ENCODE measurements at places on chromosomes 13 and 19. TPM values are rescaled to one million over a fixed set of nuclear protein-coding genes. Genes with fewer than 3 reads are reported as not detected.
A peak's percentile ranks its signal among the peaks of the same experiment; 100 is the strongest.

Gene ZNF541
- under 0.01 TPM for total RNA-seq

Gene CAPNS1
- 346 TPM for total RNA-seq

Gene SYCN
- total RNA-seq, result not detected

Gene LSR
- total RNA-seq, result 0.86 TPM

Gene ADAMTS10
- total RNA-seq, result 19.3 TPM

Gene CABP5
- total RNA-seq, result not detected

Gene CLEC11A
- total RNA-seq, result 25.4 TPM

Gene UQCR11
- 49.3 TPM for total RNA-seq

Gene IGFL3
- not detected for total RNA-seq

Gene EBI3
- 1.3 TPM for total RNA-seq

GRCh38 chr19:57559008-57559403 lies 657 bp downstream of the ZNF550 start:
- peak; percentile 20 for DNase-seq

DNA sequence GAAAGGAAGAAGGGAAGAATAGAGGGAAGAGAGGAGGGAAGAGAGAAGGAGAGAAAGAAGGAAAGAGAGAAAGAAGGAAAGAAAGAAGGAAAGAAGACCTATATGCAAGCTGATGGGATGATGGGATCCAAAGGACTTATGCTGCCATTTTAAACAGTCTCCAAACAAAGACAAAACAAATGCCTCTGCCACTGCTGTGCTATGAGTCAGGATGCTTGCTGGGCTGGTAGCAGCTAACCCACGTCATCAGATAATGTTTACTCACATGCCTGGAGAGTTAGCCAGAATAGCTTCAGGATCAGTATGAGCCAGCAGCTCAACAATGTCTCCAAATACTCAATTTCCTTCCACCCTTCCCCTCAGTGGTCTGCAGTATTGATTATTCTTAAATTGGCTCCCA lies 12.0 kb upstream of the ZNF274 start:
- peak; percentile 14 for DNase-seq

DNA sequence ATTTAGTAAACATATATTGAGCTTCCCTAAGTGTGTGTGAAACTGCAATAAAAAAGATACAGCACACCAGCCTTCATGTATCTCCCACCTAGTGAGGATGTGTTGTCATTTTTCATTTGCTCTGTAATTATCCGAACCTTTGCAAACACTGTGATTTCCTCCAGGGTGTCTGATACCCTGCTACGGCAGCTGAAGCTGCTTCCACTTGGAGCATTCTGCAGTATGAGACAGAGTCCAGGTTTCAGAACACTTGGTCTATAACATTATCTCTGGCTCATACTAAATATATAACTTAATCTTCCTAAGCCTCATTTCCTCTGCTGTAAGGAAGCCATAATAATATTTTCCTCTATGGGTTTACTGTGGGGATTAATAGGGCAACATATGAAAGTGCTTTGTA lies 1338.1 kb upstream of the SLC10A2 start:
- DNase-seq, result no peak

- no peak for DNase-seq
Measured at GRCh38 chr19:38193445-38193844, 30.6 kb downstream of the DPF1 start.

GRCh38 chr19:43538922-43539321 lies 5.9 kb downstream of the ZNF575 start:
- DNase-seq, result no peak

- peak; percentile 29 for DNase-seq
Measured at GRCh38 chr19:42601811-42602443, 7.2 kb upstream of the CEACAM8 start.

DNA sequence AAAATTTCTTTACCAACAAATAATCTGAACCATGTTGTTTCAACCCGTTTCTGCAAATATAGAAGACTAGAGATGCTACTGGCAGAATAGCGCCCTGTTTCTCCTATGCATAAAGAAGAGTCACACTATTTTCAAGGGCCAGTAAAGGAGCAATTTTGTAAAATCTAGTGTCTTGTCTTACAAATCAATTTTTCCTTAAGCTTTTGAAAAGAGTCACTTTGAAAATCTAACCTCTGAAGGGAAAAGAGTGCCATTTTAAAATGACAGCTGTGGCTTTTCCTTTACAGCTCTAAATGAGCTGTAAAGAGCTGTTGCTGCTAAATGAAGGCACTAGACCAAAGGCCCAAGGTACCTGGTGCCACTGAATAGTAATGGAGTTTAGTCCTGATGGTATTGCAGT lies 16.9 kb upstream of the GTF2F2 start:
- no peak for DNase-seq

GRCh38 chr19:15577184-15577771 lies 37.7 kb upstream of the CYP4F8 start:
- no peak for DNase-seq

GRCh38 chr13:102693250-102693649 lies 1.6 kb downstream of the METTL21C start:
- no peak for DNase-seq

GRCh38 chr19:46812977-46813838 lies 24.8 kb upstream of the SLC1A5 start:
- DNase-seq, result peak; percentile 14

GRCh38 chr13:59680429-59681024 lies 483.2 kb downstream of the DIAPH3 start:
- peak; percentile 30 for DNase-seq

DNA sequence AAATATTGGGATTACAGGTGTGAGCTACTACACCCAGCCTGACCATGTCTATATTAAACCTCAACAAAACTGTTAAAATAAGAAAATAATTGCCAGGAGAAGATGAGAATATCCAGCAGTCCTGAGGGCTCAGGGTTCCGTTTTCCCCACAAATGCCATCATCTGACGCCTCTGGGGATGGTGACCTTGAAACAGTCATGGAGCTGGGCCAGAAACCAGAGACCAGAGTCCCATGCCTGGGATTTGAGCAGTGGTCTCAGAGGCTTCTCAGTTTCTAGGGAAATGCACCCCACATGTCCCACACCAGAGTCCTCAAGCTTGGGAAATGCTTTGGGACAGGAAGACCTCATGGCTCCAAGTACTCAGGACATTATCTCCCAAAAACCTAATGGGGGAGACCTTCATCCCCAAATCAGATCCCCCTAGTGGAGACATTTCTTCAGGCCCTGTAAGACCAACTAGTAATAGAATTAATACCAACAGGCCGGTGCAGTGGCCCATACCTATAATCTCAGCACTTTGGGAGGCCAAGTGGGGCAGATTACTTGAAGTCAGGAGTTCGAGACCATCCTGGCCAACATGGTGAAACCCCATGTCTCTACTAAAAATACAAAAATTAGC lies 2.9 kb upstream of the MAP1S start:
- DNase-seq, result no peak

DNA sequence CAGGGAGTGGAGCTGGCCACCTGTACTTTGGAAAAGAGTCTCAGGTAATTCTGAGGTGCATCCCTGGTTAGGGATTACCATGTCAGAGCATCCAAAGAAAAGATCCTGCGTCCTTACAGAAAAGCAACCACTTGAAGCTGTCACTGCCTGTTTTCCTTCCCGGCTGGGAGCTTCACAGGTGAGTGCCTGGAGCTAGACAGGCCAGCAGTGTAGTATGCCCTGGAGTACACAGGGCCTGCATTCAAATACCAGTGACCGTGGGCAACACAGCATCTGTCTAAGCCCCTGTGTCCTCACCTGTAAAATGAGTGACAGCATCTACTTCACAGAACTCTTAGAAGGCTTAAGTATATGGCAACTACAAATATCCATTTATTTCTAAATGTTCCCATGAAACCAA lies 29.0 kb downstream of the DZIP1 start:
- DNase-seq, result no peak

GRCh38 chr13:24203811-24204210 lies 43.3 kb downstream of the SPATA13 start:
- peak; percentile 63 for DNase-seq

- no peak for DNase-seq
Measured at GRCh38 chr13:45598597-45598996, 16.9 kb downstream of the ERICH6B start.

GRCh38 chr13:110132225-110132982 lies 174.6 kb downstream of the COL4A1 start:
- DNase-seq, result no peak

- no peak for DNase-seq
Measured at GRCh38 chr19:17725422-17726078, 6.3 kb downstream of the MAP1S start.

- DNase-seq, result no peak
Measured at GRCh38 chr13:99371956-99372355, 64.8 kb upstream of the GPR183 start.

DNA sequence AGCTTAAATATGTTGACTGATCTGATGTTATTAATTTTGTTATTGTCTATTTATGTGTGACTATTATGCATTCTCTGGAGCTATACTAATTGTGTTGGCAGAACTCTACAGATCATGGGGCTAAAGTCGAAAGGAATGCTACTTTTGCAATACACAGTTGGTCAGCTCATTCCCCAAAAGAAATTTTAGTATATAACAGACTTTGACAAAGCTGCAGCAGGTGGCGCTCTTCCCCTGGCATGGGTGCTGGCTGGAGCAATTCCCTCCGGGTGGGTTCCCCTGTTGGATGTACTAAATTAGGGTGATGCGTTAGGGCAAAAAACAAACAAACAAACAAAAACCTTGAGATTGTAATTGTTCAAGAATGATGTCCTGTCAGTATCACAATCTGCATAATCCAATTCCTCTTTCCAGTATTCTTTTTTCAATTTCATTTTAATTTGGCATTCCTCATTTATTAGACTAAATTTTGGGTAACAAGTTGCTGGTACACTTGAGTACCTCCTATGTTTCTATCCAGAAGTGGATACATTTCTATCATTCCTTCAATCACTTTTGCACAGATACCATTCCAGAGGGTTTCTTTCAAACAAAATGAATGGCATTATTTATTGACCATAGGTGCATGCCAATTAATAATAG lies 322.8 kb upstream of the EDNRB start:
- DNase-seq, result peak; percentile 26

DNA sequence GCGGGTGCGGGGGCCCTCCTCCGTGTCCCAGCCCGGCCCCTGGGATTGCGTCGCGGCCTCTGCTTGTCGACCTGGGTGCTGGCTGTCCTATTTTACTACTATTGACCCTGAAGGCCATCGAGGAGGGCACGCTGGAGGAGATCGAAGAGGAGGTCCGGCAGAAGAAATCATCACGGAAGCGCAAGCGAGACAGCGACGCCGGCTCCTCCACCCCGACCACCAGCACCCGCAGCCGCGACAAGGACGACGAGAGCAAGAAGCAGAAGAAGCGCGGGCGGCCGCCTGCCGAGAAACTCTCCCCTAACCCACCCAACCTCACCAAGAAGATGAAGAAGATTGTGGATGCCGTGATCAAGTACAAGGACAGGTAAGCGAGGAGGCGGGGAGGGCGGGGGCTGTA lies 48.1 kb upstream of the LDLR start:
- DNase-seq, result no peak

DNA sequence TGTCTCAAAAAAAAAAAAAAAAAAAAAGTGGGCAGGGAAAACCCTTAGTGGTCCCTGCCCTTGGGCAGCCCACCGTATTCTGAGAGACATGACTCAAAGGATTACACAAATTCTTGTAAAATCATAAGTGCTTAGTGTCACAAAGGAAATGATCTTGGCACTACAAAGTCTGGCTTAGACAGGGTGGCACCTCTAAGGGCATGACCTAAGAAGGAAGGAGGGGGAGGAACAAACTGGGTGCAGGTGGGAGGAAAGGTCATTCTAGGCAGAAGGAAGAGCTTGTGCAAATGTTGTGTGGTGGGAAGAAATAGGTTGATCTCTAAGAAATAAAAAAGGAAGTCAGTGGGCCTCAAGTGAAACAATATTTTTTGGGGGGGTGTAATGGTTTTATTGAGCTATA lies 10.4 kb downstream of the PNPLA6 start:
- DNase-seq, result no peak

GRCh38 chr19:29694669-29695627 lies 20.1 kb downstream of the C19orf12 start:
- peak; percentile 76 for DNase-seq

- peak; percentile 83 for DNase-seq
Measured at GRCh38 chr19:15303105-15303780, 29.1 kb downstream of the BRD4 start.

DNA sequence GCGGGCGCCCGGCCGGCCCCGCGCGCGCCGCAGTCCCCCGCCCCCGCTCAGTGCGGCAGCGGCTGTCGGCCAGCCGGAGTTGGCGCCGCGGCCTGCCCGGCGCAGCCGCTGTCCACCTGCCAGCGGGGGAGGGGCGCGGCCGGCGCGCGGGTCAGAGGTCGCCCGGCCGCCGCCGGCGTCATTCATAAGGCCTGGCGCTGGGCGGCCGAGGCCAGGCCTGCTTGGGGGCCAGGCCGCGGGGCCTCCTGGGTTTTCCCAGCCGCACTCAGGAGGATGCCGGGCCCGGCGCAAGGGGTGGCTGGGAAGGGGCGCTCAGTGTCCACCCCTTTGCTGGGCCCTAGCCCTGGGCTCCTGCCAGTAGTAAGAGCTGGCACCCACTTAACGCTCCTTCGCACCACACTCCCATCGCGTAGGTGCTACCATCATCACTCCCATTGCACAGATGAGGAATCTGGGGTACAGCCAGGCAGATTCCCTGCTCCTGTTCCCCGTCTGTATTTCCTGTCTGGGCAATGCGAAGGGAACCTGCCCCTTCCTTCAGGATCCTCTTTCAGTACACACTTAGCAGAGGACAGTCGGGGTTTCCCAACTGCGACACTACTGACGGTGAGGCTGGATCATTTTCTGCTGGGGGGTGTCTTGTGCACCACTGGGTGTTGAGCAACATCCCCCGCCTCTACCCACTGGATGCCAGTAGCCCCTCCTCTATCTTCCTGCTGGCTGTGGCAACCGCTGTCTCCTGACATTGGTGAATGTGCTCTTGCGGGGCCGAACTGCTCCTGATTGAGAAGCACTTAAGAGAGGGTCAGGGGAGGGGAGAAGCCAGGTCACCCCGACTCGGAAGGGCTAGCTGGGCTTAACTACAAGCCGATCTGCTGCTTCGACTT lies 846 bp upstream of the PRKACA start:
- DNase-seq, result peak; percentile 94

DNA sequence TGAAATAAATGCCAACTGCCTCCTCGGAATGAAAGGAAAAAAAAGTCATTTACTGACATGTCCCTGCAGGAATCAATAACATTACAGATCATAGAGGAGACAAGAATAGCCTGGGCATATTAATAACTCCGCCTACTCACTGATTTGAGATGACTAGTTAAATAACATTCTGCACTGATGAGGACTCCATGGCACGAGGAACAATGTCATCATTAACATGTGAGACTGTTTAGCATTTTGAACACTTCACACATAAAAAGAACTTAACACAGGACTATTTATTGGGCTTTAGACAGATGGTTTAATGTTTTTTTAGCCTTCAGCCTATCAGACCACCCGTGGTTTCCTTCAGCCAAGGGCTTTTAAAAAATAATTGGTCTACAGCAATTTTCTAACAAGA lies 170.1 kb downstream of the OLFM4 start:
- DNase-seq, result no peak

GRCh38 chr13:110387451-110388107 lies 80.5 kb downstream of the COL4A2 start:
- peak; percentile 87 for DNase-seq

All from fibroblast of villous mesenchyme (primary cell).